D721Med (cell line): ENCODE measurements at places on chromosomes 7 and 10.

- no peak for DNase-seq
Observed at GRCh38 chr7:80611353-80611752, 27.1 kb upstream of the CD36 start.

DNA sequence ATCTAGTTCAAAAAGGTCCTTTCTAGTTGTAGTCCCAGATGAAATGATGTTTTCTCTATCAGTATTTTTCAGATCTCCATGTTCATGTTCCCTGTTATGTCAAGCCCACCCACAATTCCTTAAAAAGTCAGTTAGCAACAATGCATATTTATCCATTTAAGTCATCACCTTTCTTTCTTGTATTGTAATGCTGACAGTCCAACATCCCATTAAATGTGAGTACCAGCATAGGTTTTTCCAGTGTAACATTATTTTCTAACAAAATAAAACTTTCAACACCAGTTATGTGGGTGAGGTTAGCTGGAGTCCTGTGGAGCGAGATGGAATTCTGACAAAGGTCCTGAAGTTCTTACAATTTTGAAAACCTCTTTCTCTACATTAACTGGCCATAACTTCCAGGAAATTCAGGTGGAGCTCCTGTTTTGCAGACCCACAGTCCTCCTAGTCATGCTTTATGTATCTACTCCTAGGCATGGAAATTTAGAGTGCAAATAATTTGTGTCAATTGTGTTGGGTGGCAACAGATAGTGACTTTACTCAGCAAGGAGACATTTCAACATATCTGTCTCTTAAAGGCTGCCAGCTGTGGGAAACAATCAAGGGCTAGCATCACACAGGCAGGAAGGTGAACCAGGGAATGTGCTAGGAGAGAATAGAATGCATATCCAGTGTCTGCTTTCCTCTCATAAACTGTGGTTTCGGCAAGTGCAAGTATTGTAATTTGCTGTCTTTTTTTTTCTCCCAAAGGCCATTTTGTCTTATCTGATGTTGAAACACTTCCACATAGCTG, 162.6 kb downstream of the MTERF1 start:
- DNase-seq, result no peak

DNA sequence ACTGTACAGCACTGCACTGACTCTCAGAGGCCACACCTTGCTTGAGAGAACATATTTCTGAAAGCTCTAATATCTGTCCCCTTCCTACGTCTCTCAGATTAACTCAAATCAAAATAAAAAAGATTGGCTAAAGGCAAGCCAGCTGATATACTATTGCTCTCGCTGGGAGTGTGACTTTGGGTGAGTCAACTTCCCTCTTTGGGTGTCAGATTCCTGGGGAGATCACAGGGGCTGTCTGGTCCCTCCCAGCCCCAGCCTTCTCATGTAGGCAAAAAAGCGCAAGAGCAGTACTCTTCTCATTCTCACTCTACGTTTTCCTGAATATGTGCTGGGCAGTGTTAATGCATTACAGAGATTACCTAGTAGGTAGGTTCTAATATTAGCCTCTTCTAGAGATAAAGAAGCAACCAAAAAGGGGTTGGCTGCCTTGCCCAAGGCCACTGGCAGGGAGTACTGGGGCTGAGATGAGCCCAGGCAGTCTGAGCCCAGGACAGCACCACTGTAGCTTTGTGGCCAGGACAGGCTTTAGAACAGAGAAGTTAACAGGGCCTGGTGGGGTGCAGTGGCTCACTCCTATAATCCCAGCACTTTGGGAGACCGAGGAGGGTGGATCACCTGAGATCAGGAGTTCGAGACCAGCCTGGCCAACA, 9.1 kb upstream of the DENND2A start:
- DNase-seq, result no peak

- DNase-seq, result no peak
Observed at GRCh38 chr7:156829669-156830336, 63.2 kb downstream of the LMBR1 start.

- no peak for DNase-seq
Observed at GRCh38 chr7:22572292-22572691, 72.3 kb upstream of the STEAP1B start.

DNA sequence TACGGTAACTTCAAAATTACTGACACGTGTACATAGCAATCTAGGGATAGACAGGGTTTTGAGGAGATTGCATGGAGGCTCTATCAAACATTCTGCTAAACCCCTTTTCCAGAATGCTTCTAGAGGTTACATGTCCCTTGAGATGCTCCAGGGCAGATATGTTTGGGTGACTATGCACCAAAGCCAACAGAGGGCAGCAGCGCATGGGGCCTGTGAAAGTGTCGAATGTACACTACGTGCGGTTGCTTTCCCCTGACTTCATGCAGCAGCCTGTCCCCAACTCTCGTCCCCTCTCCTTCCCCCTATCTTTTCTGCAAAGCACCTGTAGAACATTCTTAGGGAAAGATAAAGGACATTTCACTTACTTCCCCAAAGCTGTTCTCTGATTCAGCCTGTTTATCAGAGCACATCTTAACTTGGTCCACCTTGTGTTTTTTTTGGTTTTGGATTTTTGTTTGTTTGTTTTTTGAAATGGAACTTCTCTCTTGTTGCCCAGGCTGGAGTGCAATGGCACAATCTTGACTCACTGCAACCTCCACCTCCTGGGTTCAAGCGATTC, 90.2 kb downstream of the UBE3C start:
- DNase-seq, result no peak

GRCh38 chr10:117005026-117005526, at the start of gene SHTN1:
TSS of gene SHTN1 (minus strand) at chr10:117005187. CDS start at chr10:117005079, 108 bp downstream.
- DNase-seq, result no peak

DNA sequence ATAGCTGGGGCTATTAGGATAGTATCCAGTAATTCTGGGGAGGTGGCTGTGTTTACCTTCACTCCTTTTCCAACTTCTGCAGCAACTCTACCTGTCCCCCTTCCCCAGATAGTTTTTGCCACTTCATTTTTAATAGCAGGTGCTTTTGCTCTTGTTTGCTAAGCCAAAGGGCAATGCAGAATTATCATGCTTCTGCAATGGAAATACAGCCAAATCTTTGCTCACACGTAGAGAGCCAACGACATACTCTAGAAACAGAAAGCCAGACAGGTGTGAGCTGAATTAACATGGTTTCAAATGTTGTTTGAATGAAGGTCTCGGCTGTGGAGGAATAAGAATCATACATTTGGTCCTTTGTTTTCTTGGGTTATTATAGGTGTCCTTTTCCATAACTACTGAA, 14.4 kb downstream of the PLEKHS1 start:
- DNase-seq, result no peak

- DNase-seq, result no peak
Observed at GRCh38 chr7:94700926-94701554, 45.1 kb upstream of the SGCE start.

DNA sequence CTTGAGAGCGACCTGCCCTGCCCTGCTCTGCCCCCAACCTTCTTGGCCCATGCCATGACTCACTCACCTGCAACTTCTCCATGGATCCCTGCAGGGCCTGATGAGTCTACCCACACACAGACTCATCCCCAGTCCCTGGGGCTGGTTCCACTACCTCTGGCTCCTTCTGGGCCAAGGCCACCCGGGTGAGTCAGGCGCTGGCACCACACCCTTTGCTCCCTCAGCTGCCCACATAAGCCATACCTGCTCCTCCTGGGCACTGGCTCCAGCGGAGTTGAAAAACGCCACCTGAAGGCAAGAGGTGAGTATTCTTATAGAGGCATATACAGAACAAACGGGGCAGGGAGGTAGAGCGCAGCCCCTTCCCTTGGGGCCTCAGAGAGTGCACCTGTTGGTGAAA, 16.2 kb upstream of the MTPAP start:
- no peak for DNase-seq

GRCh38 chr7:70717553-70718329, 414.2 kb upstream of the GALNT17 start:
- no peak for DNase-seq

GRCh38 chr7:113154117-113154516, 35.8 kb upstream of the SMIM30 start:
- no peak for DNase-seq

DNA sequence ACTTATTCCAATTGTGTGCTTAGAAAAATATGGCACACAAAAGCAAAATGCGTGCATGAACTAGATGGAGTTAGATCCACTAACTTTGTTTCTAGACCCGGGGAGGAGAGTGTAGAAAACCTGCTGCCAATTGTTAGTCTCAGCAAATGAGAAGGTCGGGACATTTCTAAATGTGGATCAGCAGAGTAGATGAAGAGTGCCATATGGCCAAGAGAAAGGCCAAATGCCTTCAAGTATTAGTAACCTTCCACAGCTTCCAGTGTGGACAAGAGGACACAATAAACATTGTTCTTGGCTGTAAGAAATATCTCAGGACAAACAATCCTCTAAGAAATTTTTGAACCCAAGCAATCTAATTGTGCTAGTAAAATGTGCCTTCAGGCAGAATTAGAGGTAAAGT, 690.3 kb downstream of the REEP3 start:
- DNase-seq, result no peak

DNA sequence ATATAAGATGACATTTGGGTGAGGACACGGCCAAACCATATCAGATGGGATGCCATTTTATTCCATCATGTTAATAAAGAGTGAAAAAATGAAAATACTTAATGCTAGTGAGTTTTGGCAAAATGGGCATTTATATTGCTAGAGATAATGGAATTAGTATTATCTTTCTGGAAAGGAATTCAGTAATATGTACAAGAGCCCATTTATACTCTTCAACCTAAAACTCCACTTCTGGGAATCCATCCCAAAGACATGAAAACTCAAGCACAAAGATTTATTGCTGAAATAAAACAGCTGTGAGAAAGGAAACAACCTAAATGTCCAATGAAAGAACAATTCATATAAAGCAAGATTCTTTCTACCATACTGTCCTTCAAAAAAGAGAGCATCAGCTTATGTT, 96.0 kb upstream of the TMEM168 start:
- DNase-seq, result no peak

GRCh38 chr7:132771301-132771730, 195.0 kb upstream of the PLXNA4 start:
- DNase-seq, result no peak

DNA sequence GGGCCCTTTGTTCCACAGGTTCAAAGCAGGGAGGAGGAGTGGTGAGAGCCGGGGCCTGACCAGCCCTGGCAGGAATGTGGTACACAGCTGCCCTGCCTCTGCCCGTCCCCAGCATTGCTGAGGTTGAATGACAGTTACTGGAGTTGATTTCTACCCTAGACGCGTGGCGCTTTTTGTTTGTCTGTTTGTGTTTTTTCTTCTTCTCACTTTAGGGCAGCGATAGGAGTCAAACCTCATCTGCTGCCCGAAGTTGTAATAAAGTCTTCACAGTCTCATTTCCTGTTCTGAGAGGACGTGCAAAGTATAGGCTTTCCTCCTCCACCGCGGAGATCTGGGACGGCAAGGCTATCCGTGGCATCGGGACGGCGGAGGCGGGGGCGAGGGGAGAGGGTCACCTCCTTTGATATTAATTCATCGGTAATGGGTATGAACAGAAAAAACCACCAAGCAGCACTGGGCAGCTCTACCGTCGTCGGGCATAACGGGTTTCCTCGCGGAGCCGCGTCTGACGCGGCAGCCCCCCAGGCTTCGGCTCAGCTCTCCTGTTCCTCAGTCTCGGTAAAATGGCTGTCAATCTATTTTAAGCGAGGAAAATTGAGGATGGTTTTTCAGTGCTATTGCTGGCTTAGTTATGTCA, 160.8 kb downstream of the LRMDA start:
- no peak for DNase-seq

GRCh38 chr10:104557966-104558365, 83.1 kb upstream of the SORCS3 start:
- no peak for DNase-seq

DNA sequence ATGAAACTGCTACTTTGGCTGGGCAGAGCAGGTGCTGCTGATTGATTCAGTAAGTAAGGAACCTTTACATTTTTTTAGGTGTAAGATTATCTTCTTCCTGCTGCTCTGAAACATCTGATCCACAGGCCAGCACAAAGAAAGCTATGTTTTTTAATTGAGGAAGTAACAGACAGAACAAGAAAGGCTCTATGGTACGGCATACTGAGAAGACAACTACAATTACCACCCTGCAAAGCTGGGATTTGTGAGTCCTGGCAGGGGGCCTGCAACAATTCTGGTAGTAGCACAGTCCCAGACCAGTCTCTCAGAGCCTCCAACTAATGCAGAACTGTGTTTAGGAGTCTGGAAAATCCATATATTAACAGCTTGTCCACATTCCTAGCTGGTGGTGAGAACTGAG, 103.0 kb upstream of the LRRTM3 start:
- no peak for DNase-seq

DNA sequence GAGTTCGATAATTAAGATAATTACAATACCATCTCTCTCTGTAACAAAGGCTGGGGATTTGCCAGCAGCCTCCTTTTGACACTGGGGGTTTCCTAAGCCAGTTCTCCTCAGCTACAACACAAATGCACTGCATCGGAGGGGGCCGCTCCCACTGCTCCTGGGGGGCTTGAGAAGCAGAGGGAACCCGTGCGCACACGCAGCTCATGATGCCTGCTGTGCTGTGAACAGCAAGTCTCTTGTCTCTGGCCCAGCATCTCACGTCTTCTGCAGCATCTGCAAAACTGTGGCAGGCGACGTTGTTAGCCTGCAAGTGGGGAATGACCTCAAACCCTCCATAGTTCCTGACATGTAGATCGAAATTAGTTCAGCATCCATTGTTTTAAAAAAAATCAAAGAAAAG, 5.5 kb downstream of the VIPR2 start:
- DNase-seq, result no peak

- DNase-seq, result no peak
Observed at GRCh38 chr10:100254191-100254590, 13.2 kb downstream of the CWF19L1 start.

DNA sequence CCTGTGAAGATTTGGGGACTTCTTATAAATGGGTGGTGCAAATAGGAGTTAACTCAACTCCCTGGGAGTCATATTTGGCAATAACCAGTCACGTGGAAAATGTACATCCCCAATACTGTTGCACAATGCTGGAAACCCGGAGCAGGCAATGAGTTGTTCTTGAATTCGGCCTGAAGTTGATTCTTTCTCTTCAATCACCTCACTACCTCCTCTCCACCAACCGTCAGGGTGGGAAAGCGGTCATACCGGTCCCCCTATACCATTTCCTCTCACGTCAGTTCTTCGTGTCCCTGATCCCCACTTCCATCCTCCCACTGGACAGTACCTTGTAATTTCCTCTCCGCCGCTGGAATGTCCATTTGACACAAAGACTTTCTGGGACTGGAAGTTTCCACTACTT, 2.8 kb downstream of the GIMAP5 start:
- DNase-seq, result no peak

DNA sequence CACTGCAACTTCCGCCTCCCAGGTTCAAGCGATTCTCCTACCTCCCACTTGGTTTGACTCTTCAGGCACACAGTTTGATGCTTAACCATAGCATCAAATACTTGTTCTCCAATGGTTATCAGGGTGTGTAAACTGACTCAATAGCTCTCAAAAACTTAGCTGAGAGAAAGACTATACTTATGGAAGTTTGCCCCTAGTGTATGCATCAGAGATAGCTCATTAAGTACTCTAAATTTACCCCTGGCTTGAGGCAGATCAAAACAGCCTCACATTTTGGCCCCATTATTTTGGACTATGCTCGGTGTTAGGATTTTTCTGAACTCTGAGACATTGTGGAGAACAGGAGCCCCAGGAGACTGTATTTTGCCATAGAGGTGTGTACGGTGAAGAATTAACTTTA, 40.8 kb upstream of the SLC35B4 start:
- no peak for DNase-seq

GRCh38 chr10:124510759-124511158, 49.1 kb downstream of the LHPP start:
- no peak for DNase-seq
